ENCODE measurements at places on chromosomes 11 and 22.
A peak's percentile ranks its signal among the peaks of the same experiment; 100 is the strongest.

DNA sequence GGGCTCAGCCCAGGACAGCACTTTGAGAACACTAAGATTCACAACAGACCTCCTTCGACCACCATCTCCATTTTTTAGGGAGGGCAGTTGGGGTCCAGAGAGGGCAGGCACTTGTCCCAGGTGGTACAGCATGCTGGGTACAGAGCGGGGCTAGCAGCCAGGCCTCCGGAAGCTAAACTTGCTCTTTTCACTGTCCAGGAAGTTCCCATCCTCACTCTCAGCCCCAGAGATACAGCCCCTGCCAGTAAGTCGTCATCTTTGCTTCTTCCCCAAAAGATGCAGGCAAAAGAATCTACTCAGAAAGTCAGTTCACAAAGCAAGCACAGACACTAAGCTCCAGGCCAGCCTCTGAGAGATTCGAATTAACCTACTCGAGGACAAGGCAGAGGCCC, 6.7 kb upstream of the RAB3IL1 start:
- no peak for DNase-seq

GRCh38 chr22:19106886-19107729, 15.1 kb downstream of the DGCR2 start:
- DNase-seq, result peak; percentile 49

DNA sequence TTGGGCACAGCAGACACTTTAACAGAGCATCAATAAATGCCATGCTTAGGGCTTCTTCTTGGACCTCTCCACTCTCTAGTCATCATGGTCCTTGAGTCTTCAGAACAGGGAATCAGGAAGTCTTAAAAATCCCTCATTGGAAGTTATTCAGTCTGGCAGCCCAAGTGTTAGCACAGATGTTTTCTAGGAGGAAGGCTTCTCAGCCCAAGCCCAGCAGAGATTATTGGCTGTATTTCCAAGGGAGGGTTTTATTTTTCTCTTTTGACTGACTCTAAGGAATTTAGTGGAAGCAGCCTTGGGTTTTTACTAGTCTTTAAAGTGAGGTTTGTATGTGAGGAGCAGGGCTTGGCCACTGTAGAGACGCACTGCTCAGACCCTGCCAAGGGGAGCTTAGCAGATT, 41.9 kb downstream of the CEP164 start:
- no peak for DNase-seq

- DNase-seq, result peak; percentile 75
Observed at GRCh38 chr22:37659066-37659896, 758 bp downstream of the PDXP start.

DNA sequence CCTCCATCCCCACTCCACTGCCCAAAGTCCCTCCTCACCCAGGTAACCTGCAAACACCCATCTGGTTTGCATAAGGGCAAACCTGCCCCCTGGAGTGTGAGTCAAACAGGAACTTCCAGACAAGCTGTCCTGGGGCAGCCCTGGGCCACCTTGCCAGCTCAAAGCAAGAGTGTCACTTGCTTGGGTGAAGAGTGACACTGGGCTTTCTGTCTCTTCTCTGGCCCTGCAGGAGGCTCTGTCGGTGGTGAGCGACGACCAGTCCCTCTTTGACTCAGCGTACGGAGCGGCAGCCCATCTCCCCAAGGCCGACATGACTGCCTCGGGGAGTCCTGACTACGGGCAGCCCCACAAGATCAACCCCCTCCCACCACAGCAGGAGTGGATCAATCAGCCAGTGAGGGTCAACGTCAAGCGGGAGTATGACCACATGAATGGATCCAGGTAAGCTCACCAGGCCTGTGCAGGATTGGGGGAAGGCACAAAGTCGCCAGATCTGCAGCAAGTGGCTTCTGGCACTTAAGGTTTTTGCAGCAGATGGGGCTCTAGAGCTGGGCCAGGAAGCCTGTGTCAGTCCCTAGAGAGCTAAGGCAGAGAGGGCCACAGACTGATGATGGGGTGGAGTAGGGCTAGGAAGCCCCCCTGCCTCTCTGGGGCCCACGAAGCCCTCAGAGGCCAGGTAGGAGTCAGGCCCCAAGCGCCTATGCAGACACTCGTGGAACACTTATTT, 64.2 kb downstream of the FLI1 start:
- peak; percentile 67 for DNase-seq

GRCh38 chr11:20089367-20089766, 70.9 kb downstream of the DBX1 start:
- no peak for DNase-seq

- no peak for DNase-seq
Observed at GRCh38 chr11:28903716-28904115, 795.5 kb downstream of the METTL15 start.

- DNase-seq, result no peak
Observed at GRCh38 chr22:33070600-33070999, 12.4 kb upstream of the SYN3 start.

DNA sequence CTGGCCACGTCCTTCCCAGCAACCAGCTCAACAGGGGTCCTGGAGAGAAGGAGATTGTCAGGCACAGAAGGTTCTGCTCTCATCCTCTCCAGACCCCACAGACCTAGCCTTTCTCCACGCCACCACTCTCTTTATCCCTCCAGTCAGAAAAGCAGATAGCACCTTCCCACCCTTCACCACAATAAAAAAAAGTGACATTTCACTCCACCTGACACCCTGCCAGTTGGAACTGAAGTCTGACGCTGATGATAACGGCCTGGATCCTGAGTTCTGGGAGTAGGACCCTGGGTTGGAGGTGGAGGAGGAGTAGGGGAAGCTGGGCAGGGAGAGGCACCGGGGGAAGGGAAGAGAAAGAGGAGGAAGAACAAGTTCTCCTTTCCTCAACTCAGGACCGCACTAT, 127.5 kb upstream of the ANO1 start:
- DNase-seq, result no peak

DNA sequence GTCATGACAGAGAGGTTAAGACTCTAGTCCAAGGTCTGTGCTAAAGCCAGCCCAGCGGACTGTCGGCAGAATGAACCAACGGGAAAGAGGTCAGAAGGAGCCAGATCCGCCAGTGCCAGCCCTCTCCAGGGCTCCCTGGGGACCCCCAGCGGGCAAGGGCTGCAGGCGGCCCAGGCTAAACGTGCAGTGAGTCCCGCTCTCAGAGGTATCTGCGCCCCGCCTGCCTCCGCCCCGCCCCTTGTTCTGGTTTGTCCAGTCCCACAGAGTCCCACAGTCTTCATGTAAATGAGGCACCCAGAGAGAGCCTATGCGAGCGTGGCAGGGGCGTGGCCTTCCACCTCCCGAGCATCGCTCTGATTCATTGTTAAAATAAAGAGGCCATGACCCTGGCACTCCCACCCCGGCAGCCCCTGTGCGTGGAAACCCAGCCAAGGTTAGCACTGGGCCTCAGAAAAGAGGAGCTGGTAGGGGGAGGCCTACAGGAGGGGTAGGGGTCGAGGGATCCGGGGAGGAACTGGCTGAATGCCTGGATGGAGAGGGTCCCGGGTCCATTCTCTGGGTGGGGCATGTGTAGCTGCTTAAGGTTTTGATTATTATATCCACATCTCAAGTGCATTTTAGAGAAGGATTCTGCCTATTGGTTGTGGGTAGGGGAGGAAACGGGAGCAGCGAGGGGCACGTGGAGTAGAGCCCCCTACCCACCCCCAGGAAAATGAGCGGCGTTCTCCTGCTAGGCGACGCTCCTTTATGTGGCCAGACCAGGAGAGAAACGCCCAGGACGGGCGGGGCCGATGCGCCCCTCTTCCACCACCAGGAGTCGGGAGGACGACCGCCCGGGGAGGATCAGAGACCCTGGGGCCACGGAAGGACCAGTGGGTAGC, at the start of gene TRIOBP:
Gene TRIOBP (plus strand): TSS at position 392 of the 881 bp plus-strand sequence. CDS start 4,318 bp downstream, outside the sequence.
- DNase-seq, result peak; percentile 92

DNA sequence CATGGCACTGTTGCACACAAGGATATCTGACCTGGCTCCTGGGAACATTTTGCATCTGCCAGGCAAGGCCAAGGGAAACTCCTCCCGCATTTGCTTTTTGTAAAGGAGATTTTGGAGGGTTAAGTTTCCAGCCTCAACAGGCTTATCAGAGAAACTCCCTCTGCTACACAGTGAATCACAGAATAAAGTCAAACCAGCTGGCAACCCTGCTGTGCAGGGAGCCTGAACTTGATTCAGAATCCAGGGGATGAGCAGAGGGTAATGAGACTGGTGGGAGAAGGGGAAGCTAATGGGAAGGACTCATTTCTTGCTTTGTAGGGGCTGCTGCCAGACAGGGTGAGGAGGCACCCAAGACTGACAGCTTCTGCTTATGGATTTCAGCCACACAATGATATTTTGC, 185.3 kb upstream of the ISX start:
- no peak for DNase-seq

DNA sequence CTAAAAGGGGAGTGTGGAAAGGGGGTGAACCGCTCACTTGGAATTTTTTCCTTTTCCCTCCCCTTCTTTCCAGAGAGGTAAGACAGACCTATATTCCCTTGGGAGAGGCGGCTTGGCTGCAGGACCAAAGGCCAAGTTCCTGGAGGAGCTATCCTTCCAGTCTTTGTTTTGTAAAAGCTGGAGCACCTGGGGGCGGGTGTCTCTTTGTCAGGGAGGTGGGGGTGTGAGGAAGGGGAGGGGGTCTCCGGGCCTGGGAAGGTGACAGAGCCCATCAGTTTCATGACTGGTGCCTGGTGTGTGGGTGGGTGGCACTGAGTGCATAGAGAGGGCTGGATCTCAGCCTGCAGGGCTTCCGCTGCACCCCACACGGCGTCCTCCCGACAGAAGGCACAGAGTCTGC, 18.5 kb downstream of the PTPN5 start:
- DNase-seq, result no peak

DNA sequence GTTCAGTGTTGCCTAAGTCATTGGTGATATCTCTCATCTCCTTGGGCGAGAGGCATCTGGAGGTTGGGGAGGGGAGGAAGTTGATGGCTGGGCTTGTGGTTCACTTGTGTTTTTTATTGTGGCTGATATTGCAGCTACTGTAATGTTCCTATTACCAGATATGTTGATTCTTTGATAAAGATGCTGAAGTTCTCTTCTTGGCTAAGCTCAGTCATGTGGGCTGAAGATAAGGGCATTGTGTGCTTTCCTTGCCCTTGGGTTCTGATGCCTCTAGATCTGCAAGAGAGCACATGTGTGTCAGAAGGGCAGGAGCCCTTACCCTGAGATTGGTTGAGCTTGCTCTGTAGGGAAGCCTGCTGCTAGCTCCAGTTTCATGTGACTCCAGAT, 12.0 kb downstream of the STX3 start:
- DNase-seq, result peak; percentile 63
